Activated CD4-positive, alpha-beta T cell treated with anti-CD3 and anti-CD28 coated beads, Interleukin-10, Interleukin-2, amounts not matched to agents 100 ng/mL and 50 ng/mL, durations not matched to agents 16 hours and 8 hours (primary cell): ENCODE measurements at places on chromosomes 1 and 21.

DNA sequence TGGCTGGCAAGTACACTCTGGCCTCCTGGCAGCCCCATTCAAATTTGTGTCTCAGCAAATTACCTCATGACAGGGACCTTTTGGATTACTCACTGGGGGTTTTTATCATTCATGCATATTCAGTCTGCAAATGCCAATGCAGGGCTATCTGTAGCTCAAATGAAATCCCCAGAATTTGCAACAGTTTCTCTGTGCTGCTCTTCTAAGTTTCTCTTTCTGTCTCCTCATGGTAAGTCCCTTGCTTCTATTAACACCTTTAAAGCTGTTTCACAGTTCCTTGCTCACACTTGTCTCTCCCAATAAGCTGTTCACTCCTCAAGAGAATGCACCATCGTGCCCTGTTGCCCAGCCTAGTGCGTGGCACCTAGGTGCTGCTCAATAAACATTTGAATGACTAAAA is 3.3 kb upstream of the FAM78B start:
- peak; percentile 23 for DNase-seq

GRCh38 chr1:235093013-235093695 is 35.5 kb downstream of the TOMM20 start:
- no peak for DNase-seq

GRCh38 chr1:156124557-156125483 is 10.3 kb downstream of the LMNA start:
- peak; percentile 75 for DNase-seq

DNA sequence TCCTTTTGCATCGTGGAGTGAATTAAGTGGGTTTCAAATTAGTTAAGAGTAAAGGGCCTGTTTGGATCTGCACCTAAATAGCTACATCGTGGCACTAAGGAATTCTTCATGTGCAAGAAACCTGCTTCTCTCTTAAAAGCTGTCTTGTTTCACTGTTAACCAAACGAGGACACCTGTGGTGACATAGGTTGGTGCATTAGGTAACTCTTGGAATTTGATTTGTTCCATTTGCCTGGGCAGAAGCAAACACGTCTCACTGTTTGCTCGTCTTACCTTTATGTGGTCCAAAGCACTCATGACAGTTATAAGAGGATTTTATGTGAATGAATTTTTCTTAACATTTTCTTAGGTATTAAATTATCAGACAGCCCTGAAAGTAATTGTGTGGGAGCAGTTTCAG is 60.9 kb downstream of the PRDM2 start:
- no peak for DNase-seq

GRCh38 chr1:174682419-174683008 is 234.8 kb downstream of the GPR52 start:
- no peak for DNase-seq

- no peak for DNase-seq
Measured at GRCh38 chr1:59360729-59361128, 63.8 kb downstream of the FGGY start.

DNA sequence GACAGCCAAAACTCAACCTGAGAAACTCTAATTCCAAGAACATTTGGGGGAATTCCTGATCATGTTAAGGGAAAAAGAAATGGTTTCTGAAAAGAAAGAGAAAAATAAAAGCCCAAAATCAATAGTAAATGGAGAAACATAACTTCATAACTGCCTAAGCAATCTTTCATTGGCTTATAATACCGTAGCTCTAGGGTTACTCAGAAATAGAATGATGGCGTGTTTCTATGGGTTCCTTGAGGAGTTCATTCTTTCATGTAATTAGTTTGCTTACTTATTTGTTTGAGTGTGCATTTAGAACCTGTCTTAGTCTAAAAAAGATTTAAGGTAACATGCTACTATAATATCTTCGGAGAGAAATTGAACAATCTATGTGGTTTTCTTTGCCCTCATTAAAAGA is 37.5 kb upstream of the FBXO28 start:
- peak; percentile 8 for DNase-seq

GRCh38 chr21:38350684-38351083 is 93.9 kb downstream of the KCNJ15 start:
- DNase-seq: no peak

DNA sequence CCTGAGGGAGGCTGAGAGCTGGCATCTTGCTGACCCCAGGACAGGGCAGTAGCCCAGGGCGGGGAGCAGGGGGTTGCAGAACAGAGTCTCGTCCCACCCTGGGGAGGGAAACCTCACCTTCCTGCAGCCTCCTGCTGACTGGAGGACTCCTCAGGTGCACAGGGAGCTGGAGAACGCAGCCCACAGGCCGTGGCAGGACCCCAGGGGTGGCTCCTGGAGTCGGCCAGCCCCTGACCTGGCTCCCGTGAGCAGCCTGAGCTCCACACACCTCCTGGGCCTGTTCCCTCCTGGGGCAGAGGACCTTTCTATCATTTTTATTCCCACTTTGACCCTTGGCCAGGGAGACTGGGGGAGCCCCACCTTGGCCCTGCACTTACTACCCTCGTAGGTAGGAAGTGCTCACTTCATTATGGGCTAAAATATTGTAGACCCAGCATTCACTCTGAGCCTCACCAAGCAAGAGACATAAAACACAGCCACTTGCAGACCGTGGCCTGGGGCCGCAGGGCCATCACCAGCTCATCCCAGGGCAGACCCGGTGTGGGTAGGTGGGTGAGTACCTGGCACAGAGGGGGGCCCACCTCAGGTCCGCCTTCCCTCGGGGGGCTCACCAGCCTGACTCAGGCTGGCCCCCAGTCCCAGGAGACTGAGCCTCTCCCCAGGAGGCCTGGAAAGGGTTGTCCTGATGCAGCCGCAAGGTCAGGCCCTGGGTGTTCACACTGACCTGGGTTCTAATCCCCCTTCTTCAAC is 287.3 kb upstream of the VAMP3 start:
- DNase-seq: no peak

DNA sequence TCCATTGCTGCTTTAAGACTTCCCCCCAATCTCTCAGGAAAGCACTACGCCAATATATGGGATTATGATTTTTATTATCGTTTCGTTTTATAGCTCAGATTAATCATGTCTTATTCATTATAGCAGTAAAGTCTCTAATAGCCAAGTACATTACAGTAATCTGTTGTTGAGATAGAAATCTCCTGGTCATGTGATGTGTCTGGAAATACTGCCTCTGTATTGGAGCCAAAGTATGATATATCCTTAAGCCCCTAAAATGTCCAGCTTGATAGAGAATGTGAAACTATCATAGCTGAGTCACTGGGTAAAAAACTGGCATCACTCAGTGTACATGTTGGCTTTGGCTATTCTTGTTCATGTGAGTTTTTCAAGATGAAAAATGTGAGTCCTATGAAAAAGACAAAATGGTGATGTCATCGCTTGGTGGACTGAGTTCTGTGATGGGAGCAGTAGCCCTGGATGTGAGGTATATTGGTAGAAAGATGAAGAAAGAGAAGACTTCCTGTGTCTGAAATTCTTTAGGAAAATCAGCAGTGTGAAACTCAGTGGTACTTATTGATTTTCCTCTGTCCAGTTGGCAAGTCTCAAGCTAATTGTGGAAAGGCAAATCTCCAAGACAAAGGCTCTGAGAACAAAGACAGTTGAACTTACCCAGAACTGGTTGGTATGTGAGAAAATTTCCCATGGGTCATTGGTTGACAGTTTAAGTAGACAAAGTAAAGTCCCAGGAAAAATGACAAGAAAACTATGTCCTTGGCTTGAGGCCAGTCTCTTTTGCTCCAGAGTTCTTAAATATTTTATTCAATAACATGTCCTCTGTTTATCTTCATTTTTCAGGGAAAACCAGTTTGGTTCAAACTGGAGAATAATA is 76.2 kb downstream of the BRINP2 start:
- DNase-seq: no peak

DNA sequence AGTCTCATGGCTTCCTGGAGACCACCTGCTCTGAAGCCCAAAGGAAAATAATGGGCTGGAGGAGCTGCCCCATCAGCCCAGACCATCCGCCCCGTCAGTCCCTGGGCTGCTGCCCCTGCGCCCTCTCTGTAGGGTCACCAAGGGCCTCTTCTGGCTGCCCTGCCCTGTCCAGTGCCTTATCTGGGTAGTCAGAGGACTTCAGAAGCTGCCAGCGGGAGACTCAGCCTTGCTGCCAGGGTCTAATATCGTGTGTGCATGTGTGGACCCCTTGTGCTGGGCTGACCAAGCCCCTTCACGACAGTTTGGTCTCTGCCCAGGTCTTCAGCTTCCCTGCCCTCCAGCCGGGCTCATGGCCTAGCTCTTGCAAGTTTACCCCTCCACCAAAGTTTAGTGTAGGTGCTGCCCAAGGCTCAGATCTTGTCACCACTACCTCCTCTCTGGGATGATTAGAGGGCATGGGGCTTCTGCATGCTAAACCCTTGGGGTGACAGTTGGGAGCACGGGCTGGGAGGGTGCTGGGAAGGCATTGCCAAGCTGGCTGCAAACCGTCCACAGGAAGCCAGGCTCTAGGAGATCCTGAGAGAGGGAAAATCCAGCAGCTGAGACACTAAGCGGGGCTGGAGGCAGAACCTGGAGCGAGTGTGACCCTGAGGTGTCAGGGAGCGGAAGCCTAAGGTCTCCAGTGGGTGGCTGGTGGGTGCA is 20.6 kb downstream of the NENF start:
- DNase-seq: no peak

DNA sequence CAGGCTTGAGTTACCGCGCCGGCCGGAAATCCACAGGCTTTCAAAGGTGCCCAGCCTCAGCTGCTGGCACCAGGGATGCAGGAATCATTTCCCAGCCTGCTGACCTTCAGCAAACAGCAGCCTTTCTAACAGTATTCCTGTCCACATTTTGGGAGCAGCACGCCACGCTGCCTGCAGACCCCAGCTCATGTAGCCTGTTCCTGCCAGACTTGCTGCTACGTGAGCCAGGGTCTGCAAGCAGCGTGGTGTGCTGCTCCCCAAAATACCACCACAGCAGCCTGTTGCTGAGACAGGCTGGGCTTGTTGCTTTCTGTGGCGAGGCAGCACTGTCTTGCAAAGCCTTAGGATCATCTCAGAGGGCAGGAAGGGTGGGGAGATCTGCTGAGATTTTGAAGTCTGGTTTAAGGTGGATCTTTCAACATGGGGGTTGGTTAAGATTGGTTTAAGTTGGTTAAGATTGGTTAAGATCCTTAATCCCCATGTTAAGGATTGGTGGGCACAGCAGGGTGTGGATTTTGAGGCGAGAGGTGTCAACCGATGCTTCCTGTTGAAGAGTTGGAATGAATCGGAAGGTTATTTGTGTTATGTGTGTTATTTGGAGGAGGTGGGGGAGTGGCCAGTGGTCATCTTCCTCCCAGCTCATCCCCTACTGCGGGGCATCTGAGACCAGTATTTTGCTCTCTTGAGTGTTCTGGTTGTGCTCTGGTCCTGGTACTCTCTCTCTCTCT is 12.9 kb downstream of the FAAH start:
- no peak for DNase-seq

- no peak for DNase-seq
Measured at GRCh38 chr1:23526329-23527041, 4.5 kb downstream of the E2F2 start.

DNA sequence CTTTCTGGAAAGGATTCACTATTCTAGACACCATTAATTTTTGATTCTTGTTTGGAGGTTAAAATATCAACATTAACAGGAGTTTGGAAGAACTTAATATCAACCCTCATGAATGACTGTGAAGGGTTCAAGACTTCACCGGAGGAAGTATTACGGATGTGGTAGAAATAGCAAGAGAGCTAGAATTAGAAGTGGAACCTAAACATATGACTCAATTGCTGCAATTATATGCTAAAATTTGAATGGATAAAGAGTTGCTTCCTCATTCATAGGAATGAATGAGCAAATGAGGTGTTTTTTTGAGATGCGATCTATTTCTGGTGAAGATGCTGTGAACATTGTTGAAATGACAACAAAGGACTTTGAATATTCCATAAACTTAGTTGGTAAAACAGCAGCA is 77.9 kb upstream of the TNFSF4 start:
- no peak for DNase-seq
